Fibroblast of gingiva (primary cell): ENCODE measurements at places on chromosomes 6 and 20.

GRCh38 chr20:25277051-25277801, 29.3 kb downstream of the PYGB start:
- no peak for DNase-seq

GRCh38 chr6:142087950-142088857, 44.5 kb upstream of the GJE1 start:
- no peak for DNase-seq

DNA sequence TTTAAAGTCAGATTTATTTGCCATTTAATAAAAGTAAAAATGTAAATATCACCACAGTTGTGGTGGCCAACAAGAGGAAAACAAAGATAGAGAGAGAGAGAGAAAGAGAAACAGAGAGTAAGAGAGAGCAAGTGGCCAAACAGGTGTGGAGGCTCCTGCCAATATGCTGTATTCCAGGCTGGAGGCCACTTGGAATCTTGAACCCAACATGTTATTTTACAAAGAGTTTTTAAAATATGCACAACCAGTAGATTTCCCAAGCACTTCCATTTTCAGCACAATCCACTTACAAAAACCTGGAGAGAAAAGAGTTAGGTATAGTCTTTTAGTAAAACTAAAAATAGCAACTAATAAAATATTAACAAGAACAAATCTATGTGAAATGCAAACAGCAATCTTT, 1323.1 kb upstream of the CITED2 start:
- no peak for DNase-seq

- no peak for DNase-seq
These were observed 47.0 kb downstream of the ZDHHC14 start for GRCh38 chr6:157427969-157428368.

DNA sequence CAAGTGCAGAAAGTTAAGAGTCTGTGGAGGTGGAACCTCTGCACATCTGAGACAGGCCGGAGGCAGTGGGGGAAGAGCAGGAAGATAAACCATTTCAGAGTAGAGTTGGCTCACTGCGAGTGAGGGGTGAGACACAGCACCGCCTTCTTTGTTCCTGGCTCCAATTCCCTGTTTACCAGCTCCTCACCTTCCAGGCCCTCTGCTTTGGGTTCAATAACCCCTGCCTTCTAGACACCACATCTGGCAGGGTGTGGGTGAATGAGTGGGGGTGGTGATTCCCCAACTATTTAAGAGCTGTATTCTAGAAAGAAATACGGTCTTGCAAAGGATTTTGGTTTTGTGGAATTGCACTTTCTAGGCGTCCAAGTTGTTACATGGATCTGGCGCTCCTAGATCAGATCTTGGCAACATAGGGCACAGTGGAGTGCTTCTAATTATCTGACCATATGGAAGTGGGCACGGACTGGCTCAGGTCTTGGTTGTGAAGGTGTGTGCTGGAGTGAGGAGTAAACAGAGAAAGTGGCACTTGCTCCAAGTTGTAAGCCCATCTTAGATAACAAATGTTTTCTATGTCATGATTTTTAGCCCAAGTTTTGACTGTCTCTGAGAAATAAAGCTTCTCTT, 141.6 kb upstream of the NRN1 start:
- DNase-seq, result no peak

DNA sequence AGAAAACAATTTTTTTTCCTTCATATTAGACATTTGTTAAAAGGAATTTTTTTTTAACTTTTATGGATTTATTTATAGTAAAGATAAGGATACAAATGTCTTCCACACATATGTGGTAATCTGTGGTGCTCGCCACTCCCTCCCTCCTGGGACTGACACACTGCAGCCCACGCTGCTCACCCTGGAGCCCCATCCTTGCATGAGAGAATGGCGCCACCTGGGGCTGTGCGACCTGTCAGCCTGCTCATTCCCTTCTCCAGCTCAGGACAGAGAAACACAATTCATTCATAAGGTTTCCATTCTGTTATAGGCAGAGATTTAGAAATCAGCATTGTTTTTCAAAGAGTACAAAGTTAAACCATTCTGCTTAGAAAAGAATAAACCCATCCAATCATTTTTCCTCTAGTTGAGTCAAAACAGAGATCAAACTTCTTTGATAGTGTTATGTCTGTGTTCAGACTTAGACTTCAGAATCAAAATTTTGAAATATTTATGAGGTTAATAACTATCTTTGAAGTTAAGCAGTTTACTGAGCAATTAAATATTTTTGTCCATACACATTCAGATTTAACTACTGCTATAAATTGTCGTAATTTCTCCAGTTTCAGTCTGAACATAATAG, 42.8 kb upstream of the DYNLRB1 start:
- DNase-seq, result peak; percentile 29

DNA sequence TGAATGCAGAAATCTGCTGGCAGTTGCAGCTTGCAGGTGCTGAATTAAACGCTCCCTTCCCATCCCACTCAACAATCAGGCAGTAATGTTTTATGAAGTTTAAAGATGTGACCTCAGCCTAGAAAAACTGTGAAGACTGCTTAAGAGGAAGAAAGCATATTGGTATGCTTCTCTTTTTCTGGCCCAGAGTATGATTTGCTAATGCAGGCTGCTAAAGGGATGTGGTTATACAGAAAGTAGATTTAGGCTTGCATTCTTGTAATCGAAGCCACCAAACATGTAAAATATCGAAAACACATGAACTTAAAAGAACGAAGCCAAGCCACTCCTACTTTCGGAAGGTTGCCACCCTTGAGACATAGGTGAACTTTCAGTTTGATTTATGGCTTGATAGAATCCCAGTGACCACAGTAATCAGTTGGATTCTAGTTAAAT, 40.7 kb downstream of the MAP3K5 start:
- peak; percentile 59 for DNase-seq

DNA sequence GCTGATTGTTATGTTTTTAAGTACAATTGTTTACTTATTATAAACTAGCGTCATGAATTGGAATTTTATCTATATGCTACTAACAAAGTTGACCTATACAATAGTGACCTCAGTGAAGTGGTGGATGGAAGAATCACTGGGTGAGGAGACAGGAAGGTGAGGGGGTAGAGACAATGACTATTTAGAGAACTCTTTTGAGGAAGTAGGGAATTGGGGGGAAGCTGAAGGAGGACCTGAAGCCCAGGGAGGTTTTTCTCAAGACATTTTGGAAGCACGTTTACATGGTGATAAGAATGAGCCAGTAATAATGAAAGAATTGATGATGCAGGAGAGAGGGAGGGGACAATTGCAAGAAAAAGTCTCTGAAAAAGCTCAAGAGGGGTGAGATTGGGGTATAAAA, 96.4 kb downstream of the RPS12 start:
- DNase-seq, result no peak

DNA sequence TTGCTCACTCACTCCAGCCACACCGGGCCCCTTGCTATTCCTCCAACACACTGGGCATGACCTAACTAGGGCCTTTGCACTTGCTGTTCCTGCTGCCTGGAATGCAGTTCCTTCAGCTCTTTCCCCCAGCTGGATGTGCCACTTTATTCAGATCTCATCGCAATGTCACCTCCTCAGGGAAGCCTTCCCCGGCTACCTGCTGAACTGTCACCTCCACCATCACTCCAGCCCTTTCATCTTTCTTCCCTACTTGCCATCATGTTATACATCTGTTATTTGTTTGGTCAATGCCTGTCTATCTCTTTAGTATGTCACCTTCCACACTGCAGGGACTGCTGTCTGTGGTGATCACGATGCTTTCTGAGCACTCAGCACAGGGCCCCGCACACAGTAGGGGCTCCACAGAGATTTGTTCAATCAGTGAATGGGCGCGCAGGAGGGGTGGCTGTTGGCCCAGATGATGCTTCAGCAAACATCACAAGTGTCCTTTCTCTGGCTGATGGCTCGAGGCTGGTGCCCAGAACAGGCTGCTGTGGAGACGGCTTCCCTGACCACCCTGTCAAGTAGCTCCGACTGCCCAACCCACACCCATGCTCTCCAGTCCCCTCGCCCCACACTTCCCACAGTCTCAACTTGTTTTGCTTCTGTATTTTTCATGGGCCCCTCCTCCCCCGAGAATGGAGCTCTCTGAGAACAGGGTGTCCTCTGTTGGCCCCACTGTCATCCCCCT, 31.8 kb downstream of the CEBPB start:
- no peak for DNase-seq

GRCh38 chr6:154232013-154232910, 124.3 kb downstream of the IPCEF1 start:
- DNase-seq, result no peak
